Activated CD8-positive, alpha-beta memory T cell treated with anti-CD3 and anti-CD28 coated beads for 48 hours (primary cell): ENCODE measurements at places on chromosomes 1 and 21.

DNA sequence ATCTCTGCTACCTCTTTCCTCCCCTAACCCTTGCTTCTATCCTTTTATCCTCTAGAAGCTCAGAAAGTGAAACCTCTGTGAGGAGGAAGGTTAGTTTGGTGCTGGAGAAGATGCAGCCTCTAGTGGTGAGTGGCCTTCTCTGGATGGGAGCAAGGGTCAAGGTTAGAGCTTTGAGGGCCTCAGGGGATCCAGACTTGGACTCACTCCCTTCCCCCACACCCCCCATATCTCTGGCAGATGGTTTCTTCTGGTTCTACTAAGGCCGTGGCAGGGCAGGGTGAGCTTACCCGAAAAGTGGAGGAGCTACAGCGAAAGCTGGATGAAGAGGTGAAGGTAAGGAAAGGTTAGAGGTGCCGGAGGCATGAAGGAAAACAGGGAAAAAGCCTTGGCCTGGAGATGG, 9.2 kb downstream of the CGN start:
- DNase-seq: no peak

- DNase-seq: no peak
Measured at GRCh38 chr1:180116964-180117763, 37.5 kb upstream of the QSOX1 start.

- no peak for DNase-seq
Measured at GRCh38 chr1:22290157-22290556, 147.3 kb upstream of the WNT4 start.

DNA sequence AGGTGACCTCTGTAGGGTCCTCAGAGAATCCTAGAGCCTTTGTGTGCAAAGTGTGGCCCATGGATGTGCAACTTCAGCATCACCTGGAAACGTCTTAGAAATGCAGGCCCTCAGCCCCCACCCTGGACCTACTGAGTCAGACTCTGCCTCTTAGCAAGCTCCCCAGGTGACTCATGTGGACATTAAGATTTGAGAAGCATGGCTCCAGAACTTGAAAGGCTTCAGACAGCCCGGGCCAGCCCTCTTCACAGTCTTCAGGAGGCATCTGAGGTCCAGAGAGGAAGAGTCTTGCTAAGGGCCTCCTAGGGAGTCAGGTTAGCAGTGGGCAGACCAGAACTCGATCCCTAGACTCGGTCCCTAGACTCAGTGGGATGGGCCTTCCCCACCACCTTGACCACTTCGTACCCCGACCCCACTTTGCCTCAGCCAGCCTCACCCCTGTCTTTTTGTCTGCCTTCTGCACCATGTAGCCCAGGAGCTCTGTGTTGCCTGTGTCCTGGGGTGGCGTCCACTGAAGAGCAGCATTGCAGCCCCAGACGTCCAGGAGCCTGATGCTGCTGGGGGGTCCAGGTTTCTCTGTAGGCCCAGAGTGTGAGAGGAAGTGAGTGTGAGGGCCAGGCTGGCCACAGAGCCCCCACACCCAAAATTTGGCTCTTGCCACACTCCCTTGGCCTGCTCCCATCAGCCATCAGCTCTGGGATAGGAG, 4.8 kb downstream of the MYBPH start:
- no peak for DNase-seq

DNA sequence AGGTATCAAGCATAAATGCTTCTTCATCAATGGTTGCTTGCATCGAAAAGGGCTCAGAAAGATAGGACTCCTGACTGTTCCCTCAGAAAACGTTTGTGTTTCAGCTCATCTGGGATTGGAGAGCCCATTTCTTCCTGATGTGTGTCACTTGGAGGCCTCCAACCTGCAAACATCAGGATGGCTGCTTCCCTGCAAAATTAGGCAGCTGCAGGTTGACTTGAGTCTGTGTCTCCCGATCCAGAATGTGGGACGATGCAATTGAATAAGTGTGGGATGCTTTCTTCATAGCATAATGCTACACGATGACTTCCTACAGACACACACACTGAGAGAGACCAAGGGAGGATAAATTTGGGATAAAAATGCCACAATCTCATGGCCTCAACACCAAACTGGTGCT, 42.2 kb downstream of the OLIG1 start:
- no peak for DNase-seq

GRCh38 chr1:36988741-36989193, 45.5 kb downstream of the GRIK3 start:
- DNase-seq: no peak
